ENCODE measurements at places on chromosomes 11 and 22.
A peak's percentile ranks its signal among the peaks of the same experiment; 100 is the strongest.

DNA sequence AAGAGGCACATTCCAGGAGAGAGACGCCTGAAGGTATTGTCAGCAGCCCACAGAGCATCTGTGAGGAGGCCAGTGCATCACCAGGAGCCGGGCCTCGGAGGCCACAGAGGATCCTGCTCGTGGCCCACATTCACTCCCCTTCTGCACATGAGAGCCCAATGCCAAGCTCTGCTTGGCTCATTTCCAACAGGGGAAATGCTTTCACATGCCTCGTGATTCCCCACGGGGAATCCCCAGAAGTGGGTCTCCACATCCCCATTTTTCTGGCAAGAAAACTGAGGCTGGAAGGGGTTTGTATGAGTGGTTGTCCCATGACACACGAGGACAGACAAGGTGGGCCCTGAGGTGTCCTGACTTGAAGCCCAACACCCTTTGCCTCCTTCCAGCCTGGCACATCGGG, 34.4 kb downstream of the TP53I11 start:
- DNase-seq, result no peak

GRCh38 chr11:88377144-88377543, 39.6 kb upstream of the CTSC start:
- no peak for DNase-seq

DNA sequence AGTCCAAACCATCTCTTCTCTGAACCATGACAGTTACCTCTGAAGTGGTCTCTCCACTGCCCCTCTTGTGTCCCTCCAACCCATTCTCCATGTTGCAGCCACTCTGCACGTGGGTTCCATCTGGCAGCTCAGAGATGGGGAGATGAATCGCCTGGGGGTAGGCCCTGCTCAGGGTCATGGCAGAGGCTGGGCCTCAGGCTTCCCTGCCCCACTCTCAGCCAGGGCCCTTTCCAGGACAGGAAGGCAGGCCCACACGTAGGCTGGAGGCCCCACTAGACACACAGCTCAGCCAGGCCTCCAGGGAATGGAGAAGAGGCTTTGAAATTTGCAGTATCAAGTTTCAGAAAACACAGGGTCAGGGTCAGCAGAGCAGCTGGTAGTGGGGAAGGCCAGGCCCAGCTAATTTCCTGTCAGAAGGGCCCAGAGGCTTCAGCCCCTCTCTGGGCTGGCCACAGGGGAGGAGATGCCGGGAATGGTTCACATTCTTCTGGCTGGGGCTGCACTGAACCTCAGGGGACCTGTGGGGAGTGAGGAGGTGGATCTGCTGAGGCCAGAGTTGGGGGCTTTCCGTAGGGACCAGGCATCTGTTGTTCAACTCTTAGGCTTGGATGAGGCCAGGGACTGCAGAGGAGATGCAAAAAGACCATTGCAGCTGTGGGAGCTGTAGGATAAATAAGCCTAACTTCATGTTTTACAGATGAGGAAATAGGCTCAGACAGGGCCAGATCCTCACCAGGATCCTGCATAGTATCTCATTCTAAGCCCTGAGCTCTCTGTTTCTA, 101.6 kb downstream of the SWAP70 start:
- DNase-seq, result no peak

GRCh38 chr22:49871482-49871881, 17.8 kb downstream of the ZBED4 start:
- DNase-seq, result no peak

DNA sequence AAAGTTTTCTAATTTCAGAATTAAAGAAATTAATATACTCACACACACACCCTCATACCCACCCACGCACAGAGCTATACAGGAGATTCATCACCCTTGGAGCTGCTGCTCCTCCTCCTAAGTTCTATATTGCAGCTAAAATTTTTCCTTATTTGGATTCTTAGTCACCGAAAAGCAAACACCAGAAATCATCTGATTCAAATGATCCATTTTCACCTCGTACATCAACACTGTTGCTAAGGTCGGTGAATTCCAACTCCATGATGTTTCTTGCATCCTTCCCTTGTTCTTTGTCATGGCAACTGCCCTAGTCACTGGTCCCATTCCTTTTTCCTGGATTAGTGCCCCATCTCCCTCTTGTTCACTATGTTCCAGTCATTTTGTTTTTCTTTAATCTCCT, 286.2 kb downstream of the GRM5 start:
- no peak for DNase-seq

- no peak for DNase-seq
These were observed 54.7 kb upstream of the PRDM11 start for GRCh38 chr11:45091563-45092403.

GRCh38 chr11:107819361-107820014, 39.1 kb downstream of the SLC35F2 start:
- no peak for DNase-seq

DNA sequence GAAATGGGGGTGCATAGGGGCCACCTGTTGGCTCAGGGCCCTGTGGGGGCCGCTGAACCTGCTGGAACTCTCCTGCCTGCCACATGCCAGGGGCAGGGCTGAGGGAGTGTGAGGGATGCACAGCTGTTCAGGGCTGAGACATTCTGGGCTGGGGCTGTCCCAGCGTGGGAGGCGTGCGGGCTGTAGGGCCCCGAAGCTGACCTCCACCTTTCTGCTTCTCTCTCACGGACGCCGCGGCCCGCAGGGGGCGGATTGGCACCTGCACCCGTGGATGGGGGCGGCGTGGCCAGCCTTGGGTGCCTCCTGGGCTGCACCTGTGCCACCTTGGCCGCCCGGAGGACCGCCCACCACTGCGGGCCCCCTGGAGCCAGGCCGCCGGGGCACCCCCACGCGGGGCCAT, 4.1 kb downstream of the CCDC188 start:
- no peak for DNase-seq

GRCh38 chr22:21754523-21754922, 18.9 kb upstream of the YPEL1 start:
- DNase-seq, result no peak

DNA sequence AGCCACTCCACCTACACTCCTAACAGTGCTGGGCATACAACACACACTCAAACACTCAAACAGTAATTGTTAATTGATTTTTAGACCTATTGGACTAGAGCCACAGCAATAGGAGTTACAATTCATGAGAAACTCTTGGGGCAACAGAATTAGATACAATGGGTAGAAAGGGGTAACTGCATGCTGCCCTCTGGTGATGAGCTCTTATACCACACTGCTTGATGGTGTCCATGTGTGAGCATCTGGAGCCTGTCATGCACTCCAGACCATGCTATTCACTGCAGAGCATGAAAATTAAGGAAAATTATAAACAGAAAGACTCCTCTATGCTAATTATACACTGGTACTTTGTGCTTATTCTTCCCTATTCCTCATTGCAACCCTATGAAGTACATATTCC, 975.5 kb upstream of the CCDC90B start:
- DNase-seq, result no peak

- no peak for DNase-seq
These were observed 32.2 kb upstream of the TEAD1 start for GRCh38 chr11:12642040-12642439.

GRCh38 chr22:42648368-42649245, 585 bp downstream of the CYB5R3 start:
- peak; percentile 34 for DNase-seq

DNA sequence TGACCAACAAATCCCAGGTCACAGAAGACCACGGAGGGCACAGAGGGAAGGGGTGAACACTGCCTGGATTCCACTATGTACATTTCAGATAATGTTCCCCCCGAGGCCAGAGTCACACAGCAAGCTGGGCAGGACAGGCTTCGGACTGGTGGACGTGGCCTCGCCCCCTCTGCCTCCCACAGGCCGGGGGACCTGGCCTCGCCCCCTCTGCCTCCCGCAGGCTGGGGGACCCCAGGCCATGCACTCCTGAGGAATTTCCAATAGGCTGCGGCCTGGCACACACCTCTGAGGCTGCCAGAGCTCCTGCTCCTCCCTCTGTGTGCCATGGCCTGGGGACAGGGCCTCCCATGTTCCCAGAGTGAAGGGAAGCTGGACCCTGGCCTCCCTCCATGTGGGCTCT, 1352.8 kb downstream of the BRD1 start:
- DNase-seq, result no peak

DNA sequence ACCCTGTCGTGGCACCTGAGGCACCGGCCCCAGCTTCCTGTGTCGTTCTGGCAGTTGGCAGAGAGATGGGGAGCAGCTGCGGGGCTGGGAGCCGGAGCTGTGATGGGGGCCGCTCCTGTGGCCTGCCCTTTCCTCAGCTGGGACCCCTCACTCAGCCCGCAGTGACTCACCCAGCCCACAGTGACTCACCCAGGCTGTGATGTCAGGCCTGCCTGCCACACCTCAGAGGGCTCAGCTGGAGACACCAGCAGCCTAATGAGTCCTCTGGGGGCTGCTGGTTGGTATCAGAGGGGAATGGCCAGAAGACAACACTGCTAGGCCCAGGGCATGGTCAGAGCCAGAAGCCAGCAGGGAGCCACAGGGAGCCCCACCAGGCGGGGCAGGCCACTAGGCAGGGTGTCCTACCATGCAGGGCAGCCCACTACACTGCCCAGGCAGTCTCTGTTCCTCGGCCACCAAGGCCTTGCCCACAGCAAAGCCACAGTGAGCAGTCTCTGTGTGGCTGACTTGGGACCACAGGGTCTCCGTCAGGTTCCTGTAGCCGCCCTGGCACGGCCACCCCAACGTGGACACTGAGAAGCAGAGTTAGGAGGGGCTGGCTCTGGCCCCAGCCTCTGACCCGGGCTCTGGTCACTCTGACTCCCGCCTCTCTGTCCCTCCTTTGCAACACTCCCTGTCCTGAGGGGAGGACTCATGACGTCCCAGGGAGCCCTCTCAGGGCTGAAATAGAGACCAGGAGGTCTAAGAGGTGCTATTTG, 4.2 kb upstream of the FXYD2 start:
- DNase-seq, result peak; percentile 79

DNA sequence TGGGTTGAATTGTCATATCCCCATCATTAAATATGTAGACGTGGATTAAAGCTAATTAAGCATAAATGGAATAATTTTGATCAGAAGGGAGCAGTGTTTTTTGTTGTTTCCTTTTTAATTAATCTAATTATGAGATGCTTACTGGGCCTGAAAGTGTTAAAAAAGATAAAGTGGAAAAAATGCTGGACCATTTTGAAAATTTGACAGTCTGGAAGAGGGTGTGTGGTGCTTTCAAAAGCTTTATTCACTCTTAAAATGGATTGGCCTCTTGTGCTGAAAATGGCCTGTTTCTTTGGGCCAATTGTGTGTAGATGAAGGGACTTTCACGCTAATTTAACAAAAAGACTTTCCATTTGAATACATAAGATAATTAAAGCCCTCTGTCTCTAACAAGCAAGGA, 1.8 kb downstream of the TNRC6B start:
- no peak for DNase-seq

- DNase-seq, result peak; percentile 83
These were observed 1.5 kb upstream of the WNT11 start for GRCh38 chr11:76207642-76208401.

GRCh38 chr11:86119077-86119476, 50.2 kb upstream of the PICALM start:
- no peak for DNase-seq

- DNase-seq, result no peak
These were observed 39.2 kb upstream of the HMGXB4 start for GRCh38 chr22:35218079-35218478.

- DNase-seq, result no peak
These were observed 766 bp downstream of the IZUMO1R start for GRCh38 chr11:94305146-94305545.

- no peak for DNase-seq
These were observed 122.2 kb downstream of the ABTB2 start for GRCh38 chr11:34235591-34236071.

DNA sequence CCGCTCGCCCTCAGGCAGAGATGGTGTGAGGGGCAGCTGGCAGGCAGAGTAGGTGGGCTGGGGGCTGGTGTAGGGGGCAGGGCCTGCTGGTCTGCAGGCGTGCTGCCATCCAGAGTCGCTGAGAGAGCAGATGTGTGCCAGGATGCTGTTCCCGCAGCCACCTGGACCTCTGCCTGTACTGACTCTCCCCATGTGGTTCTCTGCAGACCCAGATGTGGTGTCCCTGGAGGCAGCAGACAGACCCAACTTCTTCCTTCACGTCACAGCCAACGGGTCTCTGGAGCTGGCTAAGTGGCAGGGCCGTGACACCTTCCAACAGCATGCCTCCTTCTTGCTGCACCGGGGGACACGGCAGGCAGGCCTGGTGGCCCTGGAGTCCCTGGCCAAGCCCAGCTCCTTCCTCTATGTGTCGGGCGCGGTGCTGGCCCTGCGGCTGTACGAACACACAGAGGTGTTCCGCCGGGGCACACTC, 58.6 kb downstream of the OTOG start:
- no peak for DNase-seq

GRCh38 chr11:19766206-19766605, 53.6 kb downstream of the NAV2 start:
- no peak for DNase-seq

GRCh38 chr11:128924104-128924503, 18.6 kb downstream of the TP53AIP1 start:
- DNase-seq, result no peak

GRCh38 chr22:48335442-48336139, 1492.1 kb downstream of the BRD1 start:
- no peak for DNase-seq

DNA sequence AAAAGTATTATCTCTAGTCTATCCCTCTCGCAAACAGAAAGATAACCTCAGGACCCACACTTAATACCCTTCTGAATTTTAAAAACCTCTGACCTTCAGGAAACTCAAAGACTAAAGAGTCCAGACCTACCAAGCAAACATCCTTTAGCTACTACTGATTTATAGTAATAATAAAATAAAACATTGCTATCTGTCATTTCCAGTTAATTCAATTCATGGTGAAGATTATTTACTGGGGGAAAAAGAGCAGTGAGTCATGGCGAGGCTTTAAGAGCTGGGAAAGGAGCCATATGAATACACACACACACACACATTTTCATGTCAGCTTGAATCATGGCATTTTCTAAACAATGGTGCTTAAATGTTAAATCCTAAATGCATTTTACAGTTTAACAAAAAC, 87.1 kb downstream of the FAM76B start:
- DNase-seq, result no peak

DNA sequence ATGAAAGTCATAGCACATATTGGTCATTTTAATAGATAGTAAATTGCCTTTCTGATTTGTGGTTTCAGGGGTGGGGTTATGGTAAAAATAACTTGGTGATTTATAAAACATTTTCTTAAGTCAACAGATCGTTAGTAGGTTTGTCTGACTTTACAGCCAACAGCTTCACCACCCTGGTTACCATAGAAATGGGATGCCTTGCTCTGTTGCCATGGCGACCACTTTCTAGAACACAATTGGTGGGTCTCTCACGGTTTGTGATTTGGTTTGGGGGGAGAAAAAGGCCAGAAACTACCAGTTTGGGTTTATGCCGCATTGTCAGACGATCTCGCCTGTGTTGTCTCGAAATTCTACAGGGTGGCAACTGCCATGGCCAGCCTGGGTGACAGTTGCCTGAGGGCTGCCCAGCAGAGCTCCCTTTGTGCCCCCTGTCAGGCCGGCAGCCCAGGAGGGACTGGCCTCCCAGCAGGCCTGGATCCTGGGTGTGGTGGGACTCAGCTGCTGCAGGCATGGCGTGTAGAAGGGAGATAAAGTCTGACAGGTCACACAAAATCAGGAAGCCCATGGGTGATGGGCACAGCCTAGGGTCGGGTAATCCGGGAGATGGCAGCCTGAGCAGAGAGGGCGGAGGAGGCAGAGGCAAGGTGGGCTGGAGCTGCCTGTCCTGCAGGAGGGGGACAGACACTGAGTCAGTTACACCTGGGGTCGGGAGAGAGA, 30.9 kb downstream of the KCNC1 start:
- no peak for DNase-seq

GRCh38 chr22:20155330-20156041, 4.6 kb upstream of the CCDC188 start:
- no peak for DNase-seq

- no peak for DNase-seq
These were observed 142.6 kb downstream of the ATXN10 start for GRCh38 chr22:45814198-45814597.
